GM12864 (cell line): ENCODE measurements at places on chromosomes 7 and 10.

- no peak for DNase-seq
Observed at GRCh38 chr7:132402751-132403245, 173.5 kb downstream of the PLXNA4 start.

- DNase-seq, result peak; percentile 34
Observed at GRCh38 chr7:111527545-111527944, 34.7 kb downstream of the IMMP2L start.

DNA sequence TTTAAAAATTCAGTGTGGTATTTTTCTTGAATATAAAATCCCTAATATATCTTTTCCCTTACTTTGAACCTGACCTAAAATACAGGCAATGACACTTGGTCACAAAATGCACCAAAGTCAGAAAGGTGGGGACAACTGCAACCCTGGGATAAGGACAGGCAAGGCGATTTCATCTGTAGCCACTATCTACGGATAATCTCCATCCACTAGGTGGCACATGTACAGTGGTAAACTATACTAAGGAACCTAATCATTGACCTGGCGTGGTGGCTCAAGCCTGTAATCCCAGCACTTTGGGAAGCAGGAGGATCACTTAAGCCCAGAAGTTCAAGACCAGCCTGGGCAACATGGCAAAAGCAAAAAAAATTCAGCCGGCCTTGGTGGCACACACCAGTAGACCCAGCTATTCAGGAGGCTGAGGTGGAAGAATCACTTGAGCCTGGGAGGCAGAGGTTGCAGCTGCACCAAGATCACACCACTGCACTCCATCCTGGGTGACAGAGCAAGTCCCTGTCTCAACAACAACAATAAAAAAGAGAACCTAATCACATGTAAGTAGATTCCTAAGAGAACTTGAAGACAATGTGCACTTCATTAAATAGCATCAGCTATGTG, 98.9 kb downstream of the KMT2C start:
- DNase-seq, result no peak

GRCh38 chr10:44168478-44168877, 216.4 kb downstream of the CXCL12 start:
- no peak for DNase-seq

DNA sequence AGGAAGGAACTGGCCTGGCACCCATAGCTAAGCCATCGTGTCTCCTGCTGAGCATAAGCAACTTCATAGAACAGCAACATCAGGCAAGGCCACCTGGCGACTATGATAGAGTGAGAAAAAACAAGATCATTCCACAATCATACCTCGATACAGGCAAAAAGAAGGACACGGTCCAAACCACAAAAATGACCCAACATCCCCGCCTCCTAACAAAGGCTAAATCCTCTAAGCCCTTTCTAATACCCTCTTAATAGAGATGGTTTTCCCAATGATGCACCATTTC, 40.2 kb upstream of the SVOPL start:
- no peak for DNase-seq

- no peak for DNase-seq
Observed at GRCh38 chr7:77550586-77550985, 13.5 kb downstream of the PTPN12 start.

DNA sequence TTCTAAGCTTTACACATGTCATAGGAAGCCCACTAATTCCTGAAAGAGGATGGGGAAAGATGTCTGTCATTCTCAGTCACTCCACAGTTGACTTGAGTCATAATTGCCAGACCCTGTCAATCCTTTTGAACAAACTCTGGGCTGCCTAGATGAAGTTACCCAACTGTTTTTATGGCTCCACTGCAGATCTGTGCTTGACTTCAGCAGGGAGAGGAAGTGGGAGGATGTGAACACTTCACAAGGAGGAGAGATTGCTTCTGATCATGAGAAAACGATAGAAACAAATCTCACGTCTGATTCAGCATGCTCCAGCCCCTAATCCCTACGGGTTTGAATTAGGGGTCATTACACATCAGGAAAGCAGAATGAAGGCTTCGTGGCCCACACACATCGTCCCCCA, 596.6 kb upstream of the CELF2 start:
- DNase-seq, result no peak

- DNase-seq, result no peak
Observed at GRCh38 chr7:27899601-27900000, 159.6 kb downstream of the TAX1BP1 start.

- peak; percentile 64 for DNase-seq
Observed at GRCh38 chr7:148912758-148913541, 28.9 kb upstream of the EZH2 start.

- no peak for DNase-seq
Observed at GRCh38 chr10:72260239-72260975, 13.3 kb upstream of the DDIT4 start.

GRCh38 chr10:48503293-48503911, 101.5 kb downstream of the ARHGAP22 start:
- no peak for DNase-seq
